Activated CD8-positive, alpha-beta memory T cell treated with anti-CD3 and anti-CD28 coated beads for 24 hours (primary cell): ENCODE measurements at places on chromosomes 2 and 18.

GRCh38 chr18:32893915-32894314 is 121.1 kb upstream of the KLHL14 start:
- DNase-seq: no peak

DNA sequence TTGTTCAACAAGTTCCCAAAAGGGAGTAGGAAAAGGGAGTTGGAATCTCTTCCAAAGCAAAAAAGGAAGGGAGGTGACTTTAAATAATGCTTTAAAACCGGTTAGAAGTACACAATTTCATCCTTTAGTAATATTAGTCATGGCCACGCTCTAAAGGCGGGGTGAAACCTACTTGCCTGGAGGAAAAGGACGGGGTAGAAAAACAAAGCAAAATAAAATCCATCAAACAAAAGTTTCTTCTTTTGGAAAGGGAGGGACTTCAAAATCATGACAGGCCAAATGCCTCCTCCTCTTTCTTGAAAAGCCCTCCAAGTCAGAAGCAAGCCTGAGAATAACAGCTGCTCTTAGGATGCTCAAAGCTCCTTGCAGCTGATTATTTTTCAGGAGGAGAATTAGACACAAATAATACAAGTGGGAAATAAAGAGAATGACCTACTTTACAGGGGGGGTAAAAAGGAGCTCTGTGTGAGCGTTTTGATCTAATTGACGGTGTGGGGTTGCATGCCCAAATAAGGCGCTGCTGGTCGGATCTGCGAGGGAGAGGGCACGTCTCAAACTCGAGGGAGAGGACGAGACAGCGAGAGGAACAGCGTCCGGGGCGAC is 1.8 kb upstream of the NPAS2 start:
- no peak for DNase-seq

GRCh38 chr2:218732052-218732760 is 21.6 kb downstream of the TTLL4 start:
- DNase-seq: no peak

GRCh38 chr18:62301322-62301721 is 23.8 kb upstream of the TNFRSF11A start:
- DNase-seq: no peak

GRCh38 chr2:206075113-206075512 is 10.9 kb downstream of the INO80D start:
- no peak for DNase-seq

GRCh38 chr18:8959551-8960135 is 142.9 kb upstream of the NDUFV2 start:
- no peak for DNase-seq

GRCh38 chr2:62284980-62285379 is 89.1 kb downstream of the B3GNT2 start:
- no peak for DNase-seq

DNA sequence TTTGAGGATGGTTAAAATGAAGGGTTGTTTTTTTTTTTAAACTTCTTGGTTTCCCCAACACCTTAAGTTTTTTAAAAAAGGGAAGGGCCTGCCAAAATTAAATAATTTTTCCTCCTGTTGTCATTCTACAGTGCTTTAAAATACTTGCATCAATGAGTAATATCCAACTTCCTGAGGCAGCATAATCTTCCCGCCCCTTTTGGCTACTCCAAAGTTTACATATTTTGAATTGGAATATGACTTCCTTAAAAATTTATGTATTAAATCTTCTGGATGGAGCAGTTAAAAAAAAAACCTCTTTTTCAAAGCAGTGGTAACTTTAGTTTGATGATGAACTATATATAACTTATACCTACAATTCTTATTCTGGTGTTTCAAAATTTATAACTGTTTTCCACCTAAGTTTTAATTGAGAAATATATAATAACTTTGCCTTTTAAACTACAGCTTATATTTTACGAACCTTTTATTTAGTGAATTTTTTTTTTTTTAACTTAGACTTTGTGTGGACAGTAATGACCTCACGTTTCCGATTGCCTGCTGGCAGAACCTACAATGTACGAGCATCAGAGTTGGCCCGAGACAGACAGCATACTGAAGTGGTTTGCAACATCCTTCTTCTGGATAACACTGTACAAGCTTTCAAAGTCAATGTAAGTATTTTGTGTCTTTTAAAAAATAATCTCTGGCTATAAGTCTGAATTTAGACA is 49.8 kb downstream of the PTPN4 start:
- DNase-seq: no peak

GRCh38 chr2:165952085-165952484 is 1.5 kb downstream of the TTC21B start:
- DNase-seq: no peak

DNA sequence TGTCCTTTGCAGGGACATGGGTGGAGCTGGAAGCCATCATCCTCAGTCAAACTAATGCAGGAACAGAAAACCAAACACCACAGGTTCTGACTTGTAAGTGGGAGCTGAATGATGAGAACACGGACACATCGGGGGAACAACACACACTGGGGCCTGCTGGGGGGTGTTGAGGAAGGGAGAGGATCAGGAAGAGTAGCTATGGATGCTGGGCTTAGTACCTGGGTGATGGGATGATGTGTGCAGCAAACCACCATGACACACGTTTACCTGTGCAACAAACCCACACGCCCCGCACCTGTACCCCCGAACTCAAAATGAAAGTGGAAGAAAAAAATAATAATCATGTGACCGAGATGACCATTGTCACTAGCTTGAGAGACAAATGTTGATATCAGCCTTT is 114.7 kb downstream of the NDUFA10 start:
- no peak for DNase-seq

GRCh38 chr18:13126966-13127598 is 91.5 kb upstream of the LDLRAD4 start:
- no peak for DNase-seq

DNA sequence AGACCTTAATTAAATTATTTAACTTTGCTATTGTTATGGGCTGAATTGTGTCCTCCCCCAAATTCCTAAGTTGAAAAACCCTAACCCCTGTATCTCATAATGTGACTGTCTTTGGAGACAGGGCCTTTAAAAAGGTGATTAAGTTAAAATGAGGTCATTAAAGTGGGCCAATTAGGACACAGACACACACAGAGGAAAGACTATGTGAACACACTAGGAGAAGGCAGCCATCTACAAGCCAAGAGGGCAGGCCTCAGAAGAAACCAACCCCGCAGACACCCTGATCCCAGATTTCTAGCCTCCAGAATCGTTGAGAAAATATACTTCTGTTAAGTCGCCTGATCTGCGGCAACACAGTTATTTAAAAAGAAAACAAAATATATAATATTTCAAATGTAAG is 6.4 kb downstream of the STK17B start:
- no peak for DNase-seq

DNA sequence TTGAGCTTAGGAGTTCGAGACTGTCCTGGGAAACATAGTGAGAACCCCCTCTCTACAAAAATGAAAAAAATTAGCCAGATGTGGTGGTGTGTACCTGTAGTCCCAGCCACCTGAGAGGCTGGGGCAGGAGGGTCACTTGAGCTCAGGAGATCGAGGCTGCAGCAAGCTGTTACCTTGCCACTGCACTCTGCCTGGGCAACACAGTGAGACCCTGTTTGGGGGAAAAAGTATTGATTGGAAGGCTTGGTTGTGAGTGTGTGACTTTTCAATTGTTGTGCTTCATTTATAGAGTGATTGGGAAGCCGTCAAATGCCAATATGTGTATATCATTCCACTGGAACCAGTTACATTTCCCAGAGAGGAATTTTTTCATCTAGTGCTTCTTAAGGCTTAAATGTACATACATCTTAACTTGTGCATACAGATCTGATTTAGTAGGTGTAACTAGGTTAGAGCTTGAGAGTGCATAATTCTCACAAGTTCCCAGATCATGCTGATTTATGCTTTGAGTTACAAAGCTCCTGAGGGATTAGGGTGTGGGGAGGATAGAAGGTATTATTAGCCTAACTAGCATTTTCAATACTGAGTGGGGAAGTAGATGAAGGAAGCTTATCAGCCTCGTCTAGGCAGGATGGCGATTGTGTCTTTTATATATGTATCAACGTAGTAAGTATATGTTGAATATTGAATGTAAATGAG is 15.3 kb downstream of the WDR43 start:
- DNase-seq: no peak

DNA sequence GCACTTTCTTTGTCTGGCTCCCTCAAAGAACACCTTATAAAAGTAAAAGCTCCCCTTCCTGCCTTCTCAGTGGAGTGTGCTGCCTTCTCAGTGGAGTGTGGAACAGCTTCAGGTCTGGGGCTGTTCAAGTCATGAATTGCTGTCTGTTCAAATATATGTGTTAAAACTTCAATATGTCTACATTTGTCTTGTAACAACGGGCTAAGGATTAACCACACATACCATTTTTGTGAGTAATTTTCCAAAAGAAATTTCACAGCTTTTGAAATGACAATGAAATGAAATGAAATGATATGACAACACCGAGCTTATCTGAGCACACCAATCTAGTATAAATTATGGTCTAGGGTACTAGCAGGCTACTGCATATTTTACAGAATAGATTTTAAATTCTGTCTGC is 42.9 kb downstream of the CABYR start:
- no peak for DNase-seq

- DNase-seq: no peak
Observed at GRCh38 chr18:22466608-22467395, 49.1 kb upstream of the CTAGE1 start.

GRCh38 chr2:231392431-231393148 is 2.9 kb upstream of the B3GNT7 start:
- DNase-seq: no peak

GRCh38 chr2:99818842-99819241 is 323.5 kb downstream of the AFF3 start:
- DNase-seq: no peak

- DNase-seq: peak; percentile 60
Observed at GRCh38 chr2:48529676-48530032, 300 bp upstream of the STON1 start.

- DNase-seq: no peak
Observed at GRCh38 chr18:61064911-61065310, 268.3 kb upstream of the CDH20 start.

GRCh38 chr18:58538604-58539386 is 90.1 kb downstream of the ALPK2 start:
- DNase-seq: no peak

GRCh38 chr18:75897386-75897785 is 469.9 kb upstream of the SMIM21 start:
- DNase-seq: no peak

- DNase-seq: no peak
Observed at GRCh38 chr2:188042412-188042811, 249.3 kb upstream of the GULP1 start.

GRCh38 chr2:99032001-99032400 is 96.0 kb upstream of the CRACDL start:
- DNase-seq: no peak

- no peak for DNase-seq
Observed at GRCh38 chr2:49035481-49035880, 118.8 kb downstream of the FSHR start.

- no peak for DNase-seq
Observed at GRCh38 chr2:144550911-144551310, 31.0 kb upstream of the ZEB2 start.

GRCh38 chr2:138445227-138445626 is 56.3 kb upstream of the SPOPL start:
- no peak for DNase-seq

- DNase-seq: no peak
Observed at GRCh38 chr2:197628043-197628500, 47.3 kb downstream of the RFTN2 start.
